IMR-90 (cell line): ENCODE measurements at places on chromosomes 3 and 15. TPM values are rescaled to one million over a fixed set of nuclear protein-coding genes. Genes with fewer than 3 reads are reported as not detected.

Gene ACTC1
- 0.83 and 1.1 TPM in 2 replicates for total RNA-seq

- peak; percentile 68 for DNase-seq
These were observed 13.9 kb downstream of the FILIP1L start for GRCh38 chr3:100100425-100100824.

Gene CELSR3
- 0.18 and 0.28 TPM in 2 replicates for total RNA-seq

Gene SAMD7
- not detected in 2 replicates for total RNA-seq

GRCh38 chr15:66823601-66824000 lies 121.6 kb downstream of the SMAD6 start:
- DNase-seq = no peak

DNA sequence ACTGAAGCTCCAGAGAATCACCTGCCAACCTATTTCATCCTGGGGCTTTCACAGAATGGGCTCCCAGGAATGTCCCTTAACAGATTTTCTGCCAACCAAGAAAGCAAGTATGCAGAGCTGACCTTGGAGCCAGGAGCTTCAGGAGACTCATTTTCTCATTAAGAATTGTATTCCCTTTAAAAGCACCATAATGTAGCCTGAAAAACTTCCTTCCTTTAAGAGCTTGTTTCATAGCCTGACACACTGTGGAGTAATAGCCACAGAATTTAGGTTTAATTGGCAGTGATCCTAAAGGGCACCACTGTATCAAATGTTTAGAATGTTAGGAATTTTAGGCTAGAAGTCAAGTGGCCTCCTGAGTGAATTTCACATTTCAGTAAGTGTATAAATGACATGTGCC lies 309.8 kb downstream of the GBE1 start:
- no peak for DNase-seq

DNA sequence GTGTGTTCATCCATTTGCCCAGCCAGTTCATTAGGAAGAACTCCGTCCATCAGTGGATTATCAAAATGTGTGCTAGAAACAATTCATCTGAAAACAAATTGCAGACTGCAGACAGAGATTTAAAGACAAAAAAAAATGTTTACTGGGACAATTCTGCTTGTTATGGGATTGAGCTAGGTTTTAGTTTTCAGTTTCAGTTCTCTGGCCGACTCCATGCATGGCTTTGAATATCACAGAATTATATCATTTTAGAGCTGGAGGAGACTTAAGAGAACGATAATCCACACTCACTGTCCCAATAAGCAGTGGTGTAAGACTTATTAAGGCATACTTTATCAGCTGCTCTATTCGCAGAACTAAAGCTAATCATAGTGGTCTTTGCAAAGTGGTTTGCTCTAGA lies 51.1 kb downstream of the TFG start:
- no peak for DNase-seq

DNA sequence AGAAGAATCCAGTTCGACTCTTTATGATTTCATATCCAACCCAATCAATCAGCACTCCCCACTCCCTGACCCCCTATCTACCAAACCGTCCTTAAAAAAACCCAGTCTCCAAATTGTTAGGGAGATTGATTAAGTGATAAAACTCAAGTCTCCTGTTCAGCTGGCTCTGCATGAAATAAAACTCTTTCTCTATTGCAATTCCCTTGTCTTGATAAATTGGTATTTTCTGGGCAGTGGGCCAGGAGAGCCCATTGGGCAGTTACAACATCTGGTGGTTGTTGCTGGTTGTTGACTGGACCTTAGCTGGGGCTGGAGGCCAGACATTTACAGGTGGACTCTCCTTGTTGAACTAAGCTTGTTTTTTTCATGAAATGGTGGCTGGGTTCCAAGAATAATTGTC lies 642.3 kb downstream of the ROBO2 start:
- no peak for DNase-seq

DNA sequence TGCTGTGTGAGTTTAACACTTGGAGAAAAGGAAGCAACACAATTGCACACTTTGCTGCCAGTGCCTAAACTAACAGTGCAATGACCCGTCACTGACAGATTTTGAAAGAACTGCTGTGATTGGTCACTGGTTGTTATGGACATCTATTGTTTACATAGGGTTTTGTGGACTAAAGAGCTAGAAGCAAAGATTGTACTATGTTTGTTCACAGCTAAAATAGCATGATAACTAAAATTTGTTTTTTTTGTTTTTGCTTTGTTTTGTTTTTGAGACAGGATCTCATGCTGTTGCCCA lies 112.4 kb upstream of the GOLGA8J start:
- DNase-seq = no peak

DNA sequence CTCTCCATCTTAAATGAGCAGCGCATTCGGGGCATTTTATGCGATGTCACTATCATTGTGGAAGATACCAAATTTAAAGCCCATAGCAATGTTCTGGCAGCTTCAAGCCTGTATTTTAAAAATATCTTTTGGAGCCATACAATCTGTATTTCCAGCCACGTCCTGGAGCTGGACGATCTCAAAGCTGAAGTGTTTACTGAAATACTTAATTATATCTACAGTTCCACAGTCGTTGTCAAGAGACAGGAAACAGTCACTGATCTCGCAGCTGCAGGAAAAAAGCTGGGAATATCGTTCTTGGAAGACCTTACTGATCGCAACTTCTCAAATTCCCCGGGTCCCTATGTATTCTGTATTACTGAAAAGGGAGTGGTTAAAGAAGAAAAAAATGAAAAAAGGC lies 44.4 kb upstream of the RASA2 start:
- no peak for DNase-seq

Gene NAALADL2
- total RNA-seq = 19.2 and 20.6 TPM in 2 replicates

DNA sequence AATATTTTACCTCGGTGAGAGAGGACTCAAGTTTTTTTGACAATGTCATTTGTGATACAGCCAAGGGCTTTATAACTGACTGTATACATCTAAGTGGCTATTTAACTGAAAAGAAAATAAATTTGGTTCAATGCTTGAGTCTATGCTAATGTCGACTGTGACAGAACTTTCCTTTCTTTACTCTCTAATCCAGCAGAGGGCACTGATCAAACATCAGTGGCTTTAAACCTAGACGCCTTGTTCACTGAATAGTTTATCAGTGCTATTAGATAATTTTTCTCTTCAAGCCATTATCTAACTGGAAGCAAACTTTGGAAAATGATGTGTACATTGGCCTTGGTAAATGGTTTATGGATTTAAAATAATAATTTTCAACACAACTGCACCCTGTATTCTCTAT lies 285.1 kb downstream of the CHL1 start:
- DNase-seq = no peak

GRCh38 chr15:77706482-77707244 lies 74.0 kb upstream of the LINGO1 start:
- DNase-seq = no peak
